ENCODE measurements at places on chromosomes 5 and 9. TPM values are rescaled to one million over a fixed set of nuclear protein-coding genes. Genes with fewer than 3 reads are reported as not detected.

C7 gene
- 0.67 TPM for total RNA-seq

PCDHGB7 gene
- total RNA-seq = 15.7 TPM

FAM170A gene
- total RNA-seq = not detected

PIP5KL1 gene
- 0.29 TPM for total RNA-seq

PDZD2 gene
- total RNA-seq = 3.9 TPM

OTULINL gene
- under 0.01 TPM for total RNA-seq

UNC5A gene
- total RNA-seq = under 0.01 TPM

PRLR gene
- not detected for total RNA-seq

SLC46A2 gene
- total RNA-seq = not detected

TEK gene
- 89.3 TPM for total RNA-seq

SVEP1 gene
- 0.33 TPM for total RNA-seq

LOX gene
- total RNA-seq = 41.8 TPM

SPATA31E1 gene
- not detected for total RNA-seq

MYORG gene
- total RNA-seq = 3.6 TPM

SPATA31A3 gene
- not detected for total RNA-seq

Data from vein endothelial cell (primary cell).